KBM-7 (cell line): ENCODE measurements at places on chromosomes 4 and X.

DNA sequence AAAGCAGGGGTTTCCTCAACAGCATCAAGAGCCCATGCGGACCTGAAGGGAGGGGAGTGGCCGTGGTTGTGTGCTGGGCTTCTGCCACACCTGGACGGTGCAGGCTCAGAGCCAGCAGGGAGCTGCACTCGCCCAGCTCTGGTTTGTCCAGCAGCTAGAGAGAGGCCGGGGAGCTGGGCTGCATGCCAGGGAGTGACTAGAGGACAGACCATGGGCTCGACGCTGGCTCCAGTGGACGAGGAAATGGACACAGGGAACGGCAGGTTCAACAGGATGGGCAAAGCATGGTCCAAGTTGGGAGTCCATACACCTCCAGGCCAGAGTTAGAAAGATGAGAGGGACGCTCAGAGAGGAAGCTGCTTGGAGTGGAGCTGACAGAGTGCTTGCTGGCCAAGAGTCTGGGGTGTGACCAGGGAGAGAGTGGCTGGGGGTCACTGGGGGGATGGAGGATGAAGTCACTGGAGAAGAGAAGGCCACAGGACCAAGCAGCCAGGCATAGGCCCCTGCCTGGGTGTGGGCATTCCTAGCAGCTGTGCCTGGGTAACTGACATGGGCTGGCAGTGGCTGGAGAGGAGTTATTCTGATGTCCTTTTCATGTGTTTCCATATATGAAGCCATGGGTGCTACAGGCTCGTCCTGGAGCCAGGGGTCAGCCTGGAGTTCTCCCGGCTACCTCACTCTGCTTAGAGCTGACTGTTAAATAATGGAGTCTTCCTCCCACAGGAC lies 42.8 kb downstream of the HTT-AS start:
- DNase-seq = no peak

GRCh38 chrX:100379388-100379986 lies 30.6 kb downstream of the PCDH19 start:
- DNase-seq = peak; percentile 51

GRCh38 chrX:138982365-138982764 lies 270.8 kb upstream of the FGF13 start:
- DNase-seq = peak; percentile 24

GRCh38 chr4:89645482-89645881 lies 191.5 kb downstream of the SNCA start:
- DNase-seq = no peak

- DNase-seq = no peak
These were observed 65.1 kb downstream of the LHFPL1 start for GRCh38 chrX:112614640-112615039.
